Activated CD4-positive, alpha-beta T cell treated with anti-CD3 and anti-CD28 coated beads for 36 hours (primary cell): ENCODE measurements at places on chromosomes 7 and 10. TPM values are rescaled to one million over a fixed set of nuclear protein-coding genes. Genes with fewer than 3 reads are reported as not detected.

The HOXA6 gene
- total RNA-seq, result not detected

The CACNA2D1 gene
- total RNA-seq, result not detected

The ARL4A gene
- 7.5 TPM for total RNA-seq

The GRM3 gene
- total RNA-seq, result not detected

The BMPR1A gene
- 8.7 TPM for total RNA-seq

The LRRC4 gene
- 0.50 TPM for total RNA-seq

The PTPRZ1 gene
- not detected for total RNA-seq

The FEZF1 gene
- total RNA-seq, result not detected

The PIK3CG gene
- 9.9 TPM for total RNA-seq

The CCNY gene
- total RNA-seq, result 49.4 TPM

The RBM33 gene
- total RNA-seq, result 81.1 TPM

The ADRA2A gene
- not detected for total RNA-seq

The IDE gene
- total RNA-seq, result 30.8 TPM

The RAPGEF5 gene
- 1.5 TPM for total RNA-seq

The ASNS gene
- total RNA-seq, result 228 TPM

The MUC3A gene
- total RNA-seq, result not detected

The SLIT1 gene
- total RNA-seq, result 1.4 TPM

The PRPS1L1 gene
- not detected for total RNA-seq

The OR13A1 gene
- not detected for total RNA-seq

The ADGRA1 gene
- total RNA-seq, result not detected

The TSPAN13 gene
- 0.64 TPM for total RNA-seq

The MTG1 gene
- total RNA-seq, result 46.9 TPM

The TMEM184A gene
- 0.05 TPM for total RNA-seq

The LMTK2 gene
- 16.9 TPM for total RNA-seq

The COL1A2 gene
- total RNA-seq, result 0.19 TPM
